Tibial nerve (tissue), 4 donors: ENCODE measurements at places on chromosomes 3 and 15.

- no peak for DNase-seq
Observed at GRCh38 chr3:56816061-56816460, 14.3 kb upstream of the ARHGEF3 start.

DNA sequence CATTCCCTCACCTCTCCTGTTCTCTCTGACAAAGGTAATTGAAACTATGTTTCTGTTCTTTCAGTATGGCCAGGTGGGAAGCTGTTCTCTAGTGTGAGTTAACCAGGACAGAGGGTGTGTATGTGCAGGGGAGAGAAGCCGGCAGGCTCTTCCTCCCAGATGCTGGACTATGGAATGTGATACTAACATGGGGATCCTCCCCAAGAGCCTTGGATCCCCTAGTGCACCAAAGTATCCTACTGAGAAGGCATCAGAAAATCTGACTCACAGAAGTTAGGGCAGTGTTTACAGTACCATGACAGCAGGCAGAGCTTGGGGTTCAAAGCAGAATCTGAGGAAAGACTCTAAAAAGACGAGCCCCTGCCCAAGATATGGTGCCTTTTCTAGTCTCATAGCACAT is 123.1 kb downstream of the APBA2 start:
- DNase-seq: no peak

DNA sequence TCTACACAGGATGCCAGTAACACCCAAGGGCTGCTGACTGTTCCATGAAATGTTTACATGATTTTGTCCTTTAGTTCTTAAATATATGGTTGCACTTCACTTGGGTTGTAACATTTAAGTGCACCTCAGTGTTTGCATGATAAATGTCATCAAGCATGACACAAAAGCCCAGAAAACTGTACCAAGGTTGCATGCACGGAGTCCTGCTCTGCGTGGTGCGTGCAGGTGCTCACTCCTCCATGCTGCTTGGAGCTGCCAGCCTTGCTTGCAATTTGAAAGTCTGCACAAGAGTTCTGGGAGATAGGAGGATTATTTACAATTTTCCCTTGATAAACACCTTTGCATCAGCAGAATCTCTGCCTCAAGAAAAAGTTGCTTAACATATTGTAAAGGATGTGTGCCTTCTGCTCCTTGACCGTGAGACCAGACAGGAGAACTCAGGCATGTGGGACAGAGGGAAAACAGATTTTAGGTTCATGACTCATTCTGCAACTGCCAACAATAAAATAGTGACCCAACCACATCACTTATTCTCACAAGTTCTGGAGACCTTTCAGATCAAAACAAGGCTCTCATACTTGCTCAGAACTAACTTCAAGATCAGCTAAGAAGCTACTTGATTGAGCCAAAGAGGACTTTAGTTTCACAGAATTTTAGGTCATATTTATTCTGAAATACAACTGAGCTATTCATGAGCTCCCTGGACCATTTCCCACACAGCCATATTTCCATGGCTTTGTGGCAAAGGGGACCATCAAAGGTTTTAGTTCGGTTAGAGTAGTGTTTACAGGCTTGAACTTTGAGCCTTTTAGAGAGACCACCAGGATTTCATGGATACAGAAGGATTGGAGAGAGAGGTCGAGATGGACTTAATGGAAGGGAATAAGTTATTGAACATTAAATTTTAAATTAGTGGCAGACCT is 128.4 kb upstream of the ZBED2 start:
- DNase-seq: no peak

DNA sequence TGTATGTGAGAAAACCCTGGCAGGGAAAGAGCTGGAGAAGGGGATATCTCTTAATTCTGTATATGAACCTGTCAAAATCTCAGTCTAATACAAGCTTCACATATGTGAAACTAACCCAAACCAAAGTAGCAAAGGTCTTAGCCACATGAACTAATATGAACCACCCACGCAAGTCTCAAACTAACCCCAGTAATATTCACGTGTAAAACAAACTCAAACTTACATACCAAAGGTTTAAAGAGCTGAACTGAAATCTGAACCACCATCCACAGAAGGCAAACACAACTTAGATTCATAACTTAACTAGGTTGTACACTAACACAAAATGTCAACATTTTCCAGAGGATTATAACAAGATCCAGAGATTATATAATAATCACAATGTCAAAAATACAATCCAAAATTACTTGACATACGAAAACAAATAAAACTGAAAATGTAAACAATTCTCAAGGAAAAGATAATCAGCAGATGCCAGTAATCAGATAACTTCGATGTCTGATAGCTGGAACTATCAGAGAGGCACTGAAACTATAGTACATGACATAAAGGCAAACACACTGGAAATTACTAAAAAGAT is 64.1 kb downstream of the VPS13C start:
- no peak for DNase-seq

- peak; percentile 78 for DNase-seq
Observed at GRCh38 chr3:45583021-45583851, 11.3 kb upstream of the LIMD1 start.

DNA sequence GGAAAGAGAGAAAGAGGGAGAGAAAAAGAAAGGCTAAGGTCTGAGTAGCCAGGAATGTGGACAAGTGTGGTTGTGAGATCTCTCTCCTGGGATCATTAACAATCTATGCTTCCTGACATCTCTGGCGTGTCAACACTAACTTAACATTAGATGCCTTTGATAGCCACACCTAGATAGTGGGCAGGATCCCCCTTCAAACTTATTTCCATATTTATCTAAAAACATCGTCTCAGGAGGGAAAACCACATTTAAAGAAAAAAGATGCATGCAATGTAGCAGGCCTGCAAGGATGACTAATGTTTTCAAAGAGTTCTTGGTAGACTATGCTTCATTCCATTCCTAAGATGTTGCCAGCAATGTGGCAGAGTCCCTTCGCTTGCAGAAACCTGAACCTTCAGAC is 80.9 kb downstream of the MLH1 start:
- DNase-seq: no peak

GRCh38 chr3:140186421-140186920 is 251.5 kb downstream of the CLSTN2 start:
- DNase-seq: peak; percentile 63

DNA sequence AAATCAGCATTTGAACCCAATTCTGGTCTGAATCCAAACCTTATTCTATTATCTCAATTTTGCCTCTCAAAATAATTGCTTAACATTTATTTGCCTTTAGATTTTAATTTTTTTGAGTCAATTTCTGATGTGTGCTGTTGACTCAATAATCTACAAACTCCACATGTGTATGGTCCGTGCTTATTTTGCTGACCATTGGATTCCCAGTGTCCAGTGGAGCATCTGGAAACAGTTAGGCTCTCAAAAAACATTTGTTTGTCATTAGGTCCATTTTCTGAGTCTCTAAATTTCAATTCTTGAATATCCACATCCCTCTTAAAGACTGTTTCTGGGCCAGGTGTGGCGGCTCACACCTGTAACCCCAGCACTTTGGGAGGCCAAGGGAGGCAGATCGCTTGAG is 19.2 kb upstream of the MYZAP start:
- no peak for DNase-seq

DNA sequence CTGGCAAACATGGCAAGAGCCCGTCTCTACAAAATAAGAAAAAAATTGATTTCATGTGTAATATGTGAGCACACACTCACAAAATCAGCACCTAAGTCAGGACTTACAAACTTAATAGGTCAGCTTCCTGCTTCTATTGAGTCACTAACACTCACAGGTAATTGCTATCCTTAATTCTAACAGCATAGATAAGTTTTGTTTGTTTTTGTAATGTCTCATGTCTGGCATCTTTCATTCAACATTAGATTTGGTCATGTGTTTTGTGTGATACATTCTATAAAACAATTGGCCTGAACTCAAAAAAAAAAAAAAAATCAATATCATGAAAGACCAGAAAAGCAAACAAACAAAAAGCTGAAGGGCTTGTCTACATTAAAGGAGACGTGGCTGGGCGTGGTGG is 564.7 kb downstream of the AGBL1 start:
- no peak for DNase-seq

GRCh38 chr3:137039570-137039969 is 81.8 kb downstream of the IL20RB start:
- DNase-seq: no peak

- DNase-seq: no peak
Observed at GRCh38 chr3:28348265-28348628, 274 bp upstream of the ZCWPW2 start.

- DNase-seq: peak; percentile 78
Observed at GRCh38 chr15:70826634-70827033, 27.3 kb downstream of the LARP6 start.

GRCh38 chr3:77467702-77468625 is 428.1 kb downstream of the ROBO2 start:
- peak; percentile 12 for DNase-seq

GRCh38 chr15:29849716-29850115 is 27.4 kb upstream of the TJP1 start:
- no peak for DNase-seq

DNA sequence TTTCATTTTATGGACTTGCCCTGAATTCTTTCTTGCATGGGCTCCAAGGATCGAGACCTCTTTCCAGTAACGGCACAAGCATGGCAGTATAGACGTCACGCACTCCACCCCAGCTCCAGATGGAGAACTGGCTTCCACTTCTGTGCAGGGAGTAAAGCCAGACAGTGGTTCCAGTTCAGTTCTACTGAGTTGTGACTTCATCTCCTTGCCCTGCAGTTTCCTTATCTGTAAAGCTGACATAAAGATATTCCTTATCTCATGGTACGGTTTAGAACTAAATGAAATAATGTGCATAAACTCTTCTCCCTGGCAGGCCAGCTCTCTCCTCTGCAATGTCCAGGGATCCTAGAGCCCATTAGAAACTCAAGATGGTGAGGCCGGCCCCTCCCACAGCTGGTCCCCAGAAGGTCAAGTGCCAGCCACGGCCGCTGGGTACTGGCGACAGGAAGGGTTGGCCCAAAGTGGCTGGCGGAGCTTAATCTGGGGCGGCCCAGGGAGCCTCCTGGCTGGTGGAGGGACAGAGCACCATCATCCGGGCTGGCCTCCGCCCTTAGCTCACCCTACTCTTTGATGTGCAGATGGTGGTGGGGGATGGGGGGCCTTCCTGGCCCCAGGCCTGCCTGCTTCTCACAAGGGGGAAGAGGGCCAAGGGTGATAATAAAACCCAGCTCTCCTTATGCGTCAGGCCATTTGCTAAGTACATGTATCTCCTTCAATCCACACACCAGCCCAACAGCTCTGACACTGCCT is 7.2 kb downstream of the MESP2 start:
- DNase-seq: no peak

DNA sequence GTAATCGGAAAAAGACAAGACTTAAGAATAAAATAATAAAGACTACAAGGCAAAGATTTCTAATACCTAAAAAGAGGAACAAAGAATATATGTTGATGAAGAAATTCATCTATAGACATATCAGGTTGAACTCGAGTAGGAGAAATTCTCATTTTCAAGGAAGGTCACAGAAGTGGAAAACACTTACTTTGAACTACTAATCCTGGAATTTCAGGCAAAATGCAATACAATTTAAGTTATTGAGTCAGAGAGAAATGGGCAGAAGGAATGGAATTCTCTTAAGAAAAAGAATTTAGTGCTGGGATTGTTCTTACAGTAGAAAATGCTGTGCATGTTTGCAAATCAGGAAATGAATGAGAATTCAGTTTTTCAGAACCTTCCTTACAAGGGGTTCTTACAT is 135.9 kb upstream of the TGFBR2 start:
- DNase-seq: no peak

- DNase-seq: no peak
Observed at GRCh38 chr3:58020783-58021071, 12.5 kb downstream of the FLNB start.

GRCh38 chr3:133591271-133591742 is 17.8 kb downstream of the CDV3 start:
- DNase-seq: no peak

DNA sequence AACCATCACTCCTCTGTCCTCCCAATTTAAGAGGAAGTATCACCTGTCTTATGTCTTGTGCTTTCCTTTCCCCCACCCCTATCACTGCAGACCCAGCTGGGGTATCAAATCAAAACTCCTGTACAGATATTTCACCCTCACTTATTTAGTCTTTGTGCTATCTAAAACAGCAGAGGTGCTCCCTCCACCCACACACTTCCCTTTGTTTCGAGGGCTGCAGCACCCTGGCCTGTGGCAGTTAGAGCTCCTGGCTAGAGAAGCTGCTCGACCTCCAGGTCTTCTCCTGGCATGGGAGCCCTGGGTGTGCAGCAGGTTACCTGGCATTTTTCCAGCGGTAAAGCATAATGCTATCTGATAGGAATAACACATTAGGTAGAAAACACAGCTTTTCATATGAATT is 181.4 kb upstream of the BCL6 start:
- DNase-seq: no peak

DNA sequence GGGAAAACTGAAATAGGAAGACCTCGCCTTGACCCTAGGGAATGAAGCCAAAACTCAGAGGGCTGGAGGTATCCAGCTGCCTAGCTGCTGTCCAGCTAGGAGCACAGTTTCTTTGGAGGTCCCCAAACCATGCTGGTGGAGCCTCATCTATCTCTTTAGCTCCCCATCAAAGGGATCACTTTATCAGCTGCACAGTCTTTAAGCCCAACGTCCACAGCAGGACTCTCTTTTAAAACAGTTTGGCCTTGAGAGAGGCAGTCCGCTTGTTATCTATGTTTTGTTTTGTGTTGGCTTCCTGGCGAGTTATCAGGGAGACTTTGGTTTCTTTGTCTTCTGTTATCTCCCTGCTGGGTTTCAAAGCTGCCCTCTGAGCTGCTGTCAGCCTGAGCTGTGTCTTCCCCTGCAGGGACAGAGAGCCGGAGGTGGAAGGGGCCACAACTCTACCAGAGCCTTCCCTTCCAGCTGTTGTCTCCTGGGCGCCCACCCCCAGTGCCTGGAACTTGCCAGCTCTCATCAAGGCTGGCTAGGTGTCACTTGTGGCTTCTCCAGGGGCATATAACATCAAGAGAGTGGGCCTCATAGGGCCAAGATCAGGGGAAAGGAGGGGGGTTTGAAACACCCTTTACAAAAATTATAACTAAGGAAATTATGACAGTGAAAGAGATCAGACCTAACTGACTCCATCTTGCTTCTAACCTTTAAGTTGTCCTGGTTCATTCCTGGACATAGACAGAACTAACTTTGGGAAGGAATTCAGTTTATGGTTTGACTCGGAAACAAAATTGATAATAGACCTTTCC is 61.4 kb upstream of the C15orf39 start:
- DNase-seq: no peak

DNA sequence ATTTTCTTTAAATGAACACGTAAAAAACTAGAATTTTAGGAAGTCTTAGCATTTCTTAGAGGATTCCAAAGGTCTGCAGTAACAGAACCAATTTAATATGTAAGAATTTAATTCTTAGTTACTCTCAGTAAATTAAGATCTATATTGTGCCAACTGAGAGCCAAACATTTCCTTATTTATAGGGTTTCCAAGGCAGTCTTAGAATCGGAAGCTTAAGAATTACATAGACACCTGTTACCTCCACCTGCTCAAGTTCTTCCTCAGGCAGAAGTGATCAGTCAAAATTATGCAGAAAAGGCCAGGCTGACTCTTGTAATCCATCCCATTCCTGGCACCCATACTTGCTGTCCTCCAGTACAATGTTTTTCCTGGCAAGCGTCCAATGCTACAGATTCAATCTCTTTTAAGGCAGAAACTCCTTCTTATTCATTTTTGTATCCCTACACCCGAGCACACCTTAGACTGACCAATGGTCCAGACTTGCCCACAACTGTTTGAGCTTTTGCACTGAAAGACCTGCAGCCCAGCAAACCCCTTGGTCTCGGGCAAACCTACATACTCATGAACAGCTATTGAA is 64.3 kb downstream of the NCEH1 start:
- peak; percentile 51 for DNase-seq

GRCh38 chr15:40379853-40380252 is 2.7 kb upstream of the KNSTRN start:
- DNase-seq: peak; percentile 68

GRCh38 chr3:193783166-193783896 is 190.3 kb downstream of the OPA1 start:
- DNase-seq: no peak
